ENCODE measurements at places on chromosomes 5 and 9. TPM values are rescaled to one million over a fixed set of nuclear protein-coding genes. Genes with fewer than 3 reads are reported as not detected.

DNA sequence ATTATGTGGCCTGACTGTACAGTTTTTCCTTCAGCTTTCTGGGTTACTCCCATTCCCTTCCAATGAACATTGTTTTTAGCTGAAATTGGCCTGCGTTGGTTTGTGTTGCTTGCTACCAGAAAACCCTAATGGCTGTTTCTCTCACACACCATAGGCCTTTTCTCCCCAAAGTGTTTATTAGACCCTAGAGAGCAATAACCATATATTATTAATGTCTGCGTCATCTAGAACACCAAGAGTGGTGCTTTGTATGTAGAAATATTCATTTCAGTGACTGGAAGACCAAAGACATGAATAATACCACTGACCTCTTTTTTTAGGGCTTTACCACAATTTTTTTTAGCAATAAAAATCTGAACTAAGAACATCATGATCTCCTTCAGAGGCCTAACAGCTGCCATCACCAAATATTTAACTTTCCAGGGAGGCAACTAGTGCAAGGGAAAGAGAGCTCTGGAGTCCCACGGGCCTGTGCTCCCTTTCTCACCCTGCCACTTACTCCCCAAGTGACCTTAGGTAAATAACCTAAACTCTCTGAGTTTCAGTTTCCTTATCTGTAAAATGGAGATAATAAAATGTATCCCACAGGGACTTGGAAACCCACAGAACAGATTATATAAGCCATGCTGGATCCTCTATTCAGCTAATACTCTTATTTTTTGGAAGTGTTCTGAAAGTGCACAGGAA lies 201.9 kb upstream of the ISL1 start:
- no peak for DNase-seq

MORN5 gene
- 1.6 TPM for total RNA-seq

DNA sequence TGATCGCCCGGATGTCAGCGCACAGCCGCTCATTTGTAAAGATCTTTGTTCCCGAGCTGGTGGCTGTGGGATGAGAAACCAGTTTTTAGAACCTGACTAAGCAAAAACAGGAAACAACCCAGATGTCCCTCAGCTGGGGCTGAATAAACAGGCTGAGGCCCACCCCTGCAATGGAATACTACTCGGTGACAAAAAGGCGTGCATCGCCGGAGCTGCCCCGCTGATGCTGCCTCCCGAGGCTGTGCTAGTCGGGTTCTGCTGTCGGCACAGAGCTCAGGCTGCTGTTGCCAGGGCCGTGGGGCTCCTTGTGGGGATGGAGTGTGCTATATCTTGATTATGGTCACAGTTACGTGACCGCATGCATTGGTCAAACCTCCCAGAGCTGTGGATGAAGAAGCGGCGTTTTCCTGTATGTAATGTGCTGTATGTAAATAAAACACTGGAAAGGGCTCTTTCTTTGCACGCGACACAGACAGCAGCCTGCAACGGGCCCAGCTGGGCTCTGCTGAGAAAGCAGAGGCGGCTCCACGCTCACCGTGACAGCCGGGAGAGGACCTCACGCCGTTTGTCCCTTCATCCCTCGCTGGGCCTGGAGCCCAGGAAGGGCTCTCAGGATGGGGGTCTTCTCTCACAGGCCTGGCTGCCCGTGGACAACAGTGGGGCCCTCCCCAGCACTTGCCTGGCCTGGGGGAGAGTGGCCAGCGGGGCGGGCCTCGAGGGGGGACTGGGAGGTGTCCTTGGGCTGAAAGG lies 51.5 kb upstream of the RNU6ATAC start:
- peak; percentile 71 for DNase-seq

PARP8 gene
- total RNA-seq = 42.5 TPM

GRCh38 chr5:78505860-78506259 lies 142.7 kb downstream of the LHFPL2 start:
- DNase-seq = no peak

GRCh38 chr5:35938568-35939227 lies at the start of gene CAPSL:
CAPSL (minus strand) TSS chr5:35938622; CDS start chr5:35921120, 17,502 bp downstream.
- peak; percentile 97 for DNase-seq

GRCh38 chr9:18423791-18424531 lies 50.0 kb upstream of the ADAMTSL1 start:
- no peak for DNase-seq

DNA sequence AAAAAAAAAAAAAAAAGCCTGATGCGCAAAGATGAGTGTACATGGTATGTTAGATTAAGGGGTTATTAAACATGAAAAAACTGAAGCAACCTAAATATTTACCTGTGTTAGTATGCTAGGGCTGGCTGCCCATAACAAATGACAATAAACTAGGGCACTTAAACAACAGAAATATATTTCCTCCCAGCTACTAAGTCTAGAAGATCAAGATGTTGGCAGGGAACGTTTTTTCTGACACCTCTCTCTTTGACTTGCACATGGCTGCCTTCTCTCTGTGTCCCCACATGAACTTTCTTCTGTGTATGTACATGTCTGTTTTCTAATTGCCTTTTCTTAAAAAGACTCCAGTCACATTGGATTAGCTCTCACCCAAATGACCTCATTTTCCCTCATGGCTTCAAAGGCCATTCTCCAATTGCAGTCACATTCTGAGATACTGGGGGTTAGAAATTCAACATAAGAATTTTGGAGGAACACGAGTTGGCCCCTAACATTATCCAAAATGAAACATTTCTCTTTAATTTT lies 694.5 kb downstream of the CDH9 start:
- DNase-seq = no peak

- DNase-seq = peak; percentile 54
These were observed 31.8 kb downstream of the PRELID2 start for GRCh38 chr5:145803112-145804004.

ATP10B gene
- total RNA-seq = 1.4 TPM

GRCh38 chr9:22232971-22233370 lies 213.7 kb upstream of the DMRTA1 start:
- no peak for DNase-seq

- no peak for DNase-seq
These were observed 5.5 kb upstream of the DMRT2 start for GRCh38 chr9:1044643-1045042.

- no peak for DNase-seq
These were observed 98.7 kb downstream of the PDE8B start for GRCh38 chr5:77309140-77309539.

FBLL1 gene
- total RNA-seq = 0.47 TPM

GRCh38 chr5:76174101-76174500 lies 90.9 kb downstream of the SV2C start:
- DNase-seq = no peak

DNA sequence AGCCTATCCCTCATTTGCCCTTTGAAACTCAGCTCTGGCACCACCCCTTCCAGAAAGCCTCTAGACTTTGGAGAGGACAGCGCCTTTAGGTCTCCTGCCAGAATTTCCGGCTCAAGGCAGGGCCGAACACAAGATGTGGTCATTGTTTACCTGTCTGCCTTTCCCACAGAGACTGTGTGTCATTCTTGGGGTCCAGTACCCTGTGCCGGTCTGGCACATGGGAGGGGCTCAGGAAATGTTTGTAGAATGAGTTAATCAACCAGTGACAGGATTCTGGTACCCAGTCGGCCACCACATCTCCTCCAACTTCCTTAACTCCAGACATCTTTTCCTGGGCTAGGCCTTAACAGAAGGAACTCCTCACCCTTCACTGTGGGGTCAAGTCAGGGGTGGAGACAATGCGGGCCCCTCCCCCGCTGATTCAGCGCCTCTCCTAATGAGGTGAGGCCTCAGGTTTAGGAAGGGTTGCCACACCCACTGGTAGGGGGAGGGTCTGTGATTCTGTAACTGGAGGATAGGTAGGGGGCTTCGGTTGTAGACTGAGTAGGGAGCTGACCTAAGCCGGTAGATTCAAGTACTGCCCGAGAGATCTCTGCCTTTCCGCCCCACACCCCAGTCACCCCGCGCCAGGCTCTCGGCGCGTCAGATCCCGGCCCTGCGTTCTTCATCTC lies 29.3 kb downstream of the PCDH1 start:
- peak; percentile 83 for DNase-seq

GRCh38 chr5:150043657-150044328 lies 42.6 kb downstream of the CSF1R start:
- DNase-seq = no peak

NR5A1 gene
- total RNA-seq = not detected

- DNase-seq = peak; percentile 80
These were observed 37.6 kb upstream of the ORM1 start for GRCh38 chr9:114285166-114285867.

DNA sequence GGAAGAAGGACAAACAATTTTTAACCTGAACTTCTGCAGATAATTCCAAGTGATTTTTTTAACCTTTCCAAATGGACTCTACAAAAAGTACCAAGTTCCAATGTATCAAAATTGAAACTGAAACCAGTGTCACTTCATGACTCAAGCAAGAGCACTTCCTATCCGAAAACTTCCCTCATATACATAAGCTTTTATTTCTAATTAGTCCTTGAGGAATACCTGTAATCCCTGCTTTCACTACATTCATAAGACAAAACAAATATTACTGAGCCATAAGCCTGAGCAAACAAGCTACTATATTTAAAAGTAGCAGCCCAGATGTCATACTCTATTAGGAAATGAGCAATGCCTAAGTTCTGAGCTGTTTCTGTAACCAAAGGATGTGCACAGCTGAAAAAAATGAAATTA lies 224.4 kb downstream of the EBF1 start:
- DNase-seq = no peak

NDST1 gene
- 60.7 TPM for total RNA-seq

DNA sequence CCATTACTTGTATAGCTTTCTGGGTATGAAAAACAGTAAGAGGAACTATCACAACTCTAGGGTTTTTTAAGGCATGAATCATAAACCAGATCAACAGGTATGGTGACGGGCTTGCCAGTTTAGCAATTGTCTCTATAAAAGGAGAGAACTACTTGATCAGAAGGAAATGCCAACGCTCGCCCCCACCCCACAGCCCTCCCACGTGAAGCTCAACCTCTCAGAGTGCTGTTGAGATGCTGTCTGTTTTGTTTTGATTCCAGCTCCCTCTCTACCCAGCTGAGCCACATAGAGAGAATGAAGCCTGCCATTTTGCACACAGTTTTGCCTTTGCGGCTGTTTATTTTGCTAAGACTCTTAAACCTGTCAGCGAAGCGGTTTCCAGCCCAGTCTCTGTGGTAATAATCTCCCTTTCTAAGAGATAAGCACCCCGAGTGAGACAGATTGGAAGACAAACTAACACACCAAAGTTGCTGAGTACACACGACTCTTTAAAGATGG lies 257.9 kb upstream of the ANKRD55 start:
- DNase-seq = no peak

SAXO1 gene
- total RNA-seq = 0.35 TPM

DNA sequence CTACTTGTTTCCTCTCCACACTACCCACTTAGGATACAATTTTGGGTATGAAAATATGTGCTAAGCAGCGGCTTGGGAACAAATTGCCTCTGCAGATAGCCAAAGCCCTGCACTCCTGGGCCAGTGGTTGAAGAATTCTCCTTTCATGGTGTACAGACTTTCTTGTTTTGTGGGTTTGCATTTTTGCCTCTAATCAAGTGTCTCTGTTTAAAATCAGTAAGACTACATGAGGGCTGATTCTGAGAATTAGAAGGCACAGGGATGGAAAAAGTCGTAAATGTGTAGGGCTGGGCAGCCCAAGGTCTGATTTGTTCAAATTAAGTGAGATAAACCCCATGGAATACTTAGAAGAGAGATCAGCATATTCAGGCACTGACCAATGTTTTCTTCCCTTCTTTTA lies 103.7 kb upstream of the CD180 start:
- no peak for DNase-seq

DNA sequence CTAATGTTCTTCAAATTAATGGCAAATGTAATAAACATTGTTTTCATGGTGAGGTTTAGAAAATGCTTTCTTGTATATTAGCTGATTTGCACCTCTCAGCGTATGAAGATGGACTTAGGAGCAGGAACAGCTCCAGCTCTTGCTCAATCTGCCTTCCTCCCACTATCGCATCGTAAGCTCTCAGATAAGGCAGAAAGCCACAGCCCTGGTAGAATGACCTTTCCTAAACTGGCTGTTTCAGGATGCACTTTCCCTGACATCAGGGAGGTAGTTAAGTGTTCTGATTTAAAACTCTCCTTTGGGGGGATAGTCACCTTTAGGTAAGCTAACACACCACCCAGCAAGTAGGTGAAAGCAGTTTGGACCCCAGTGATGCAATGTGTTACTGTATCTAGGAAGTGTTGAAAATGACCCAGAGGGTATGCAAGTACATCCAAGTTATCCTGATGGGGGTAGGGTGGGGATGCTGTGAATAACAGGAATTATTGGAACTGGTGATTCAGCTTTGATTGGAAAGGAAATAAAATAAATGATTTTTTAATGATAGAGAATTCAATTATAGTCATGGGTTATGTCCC lies 72.3 kb downstream of the LMNB1 start:
- no peak for DNase-seq

GRCh38 chr5:174559141-174559540 lies 165.2 kb upstream of the MSX2 start:
- no peak for DNase-seq

ZBTB43 gene
- 18.8 TPM for total RNA-seq

DNA sequence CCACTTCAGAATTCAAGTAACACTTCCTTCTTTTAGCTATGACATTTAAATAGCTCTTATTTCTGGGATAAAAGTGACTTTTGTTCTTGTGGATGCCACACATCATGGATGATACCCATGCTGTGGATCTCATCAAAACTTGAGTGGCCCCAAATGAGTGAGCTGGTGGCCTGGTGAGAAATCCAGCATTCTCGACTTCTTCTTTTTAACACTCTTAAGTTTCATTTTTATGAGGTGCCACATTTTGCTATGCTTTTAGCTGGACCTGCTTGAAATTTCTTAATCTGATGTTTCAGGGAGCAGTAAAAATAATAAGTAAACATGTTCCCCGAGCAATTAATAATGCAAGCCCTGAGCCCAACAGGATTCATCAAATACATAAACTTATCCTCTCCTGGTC lies 384.8 kb upstream of the MEF2C start:
- no peak for DNase-seq

DNA sequence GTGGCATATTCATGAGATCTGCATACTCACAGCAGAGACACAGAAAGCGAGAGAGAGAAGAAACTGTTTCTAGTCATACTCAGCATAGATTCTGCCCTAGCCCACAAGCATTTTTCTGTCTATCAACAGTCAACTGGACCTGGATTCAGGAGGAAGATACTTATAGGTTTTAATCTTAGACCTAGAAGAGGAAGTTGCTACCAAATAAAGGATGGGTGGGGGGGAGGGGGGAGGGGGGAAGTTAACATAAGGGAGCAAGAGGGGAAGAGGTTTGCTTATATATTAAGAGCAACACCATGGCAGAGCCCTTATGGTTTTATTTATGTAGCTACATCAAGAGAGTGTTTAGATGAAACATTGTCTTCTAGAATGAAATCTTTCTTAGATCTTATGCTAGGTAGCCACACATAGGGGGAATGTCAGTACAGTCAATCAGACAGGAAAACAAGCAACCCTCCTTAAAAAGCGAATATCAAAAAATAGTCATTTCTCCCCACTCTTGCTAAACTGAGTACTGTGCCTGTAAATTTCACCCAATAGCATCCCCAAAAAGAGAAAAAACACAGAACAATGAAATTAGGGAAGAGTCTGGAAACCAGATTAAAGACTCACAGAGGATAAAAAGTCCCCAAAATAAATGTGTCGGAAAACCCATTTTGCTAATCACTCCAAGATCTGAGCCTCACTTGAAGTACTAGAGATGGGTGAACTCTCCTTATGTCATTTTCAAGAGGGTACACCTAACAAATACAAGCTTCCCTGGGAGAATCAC lies 192.7 kb upstream of the NR4A3 start:
- no peak for DNase-seq

TNIP1 gene
- 132 TPM for total RNA-seq

ANKRD31 gene
- total RNA-seq = 0.38 TPM

IL13 gene
- total RNA-seq = not detected

N4BP3 gene
- 5.6 TPM for total RNA-seq

- no peak for DNase-seq
These were observed 66.8 kb downstream of the TSPAN17 start for GRCh38 chr5:176714067-176714466.

SLC36A3 gene
- not detected for total RNA-seq

All from kidney (tissue), 22 donors.